Substantia nigra (tissue), 51 donors: ENCODE measurements at places on chromosomes 3 and 15.

GRCh38 chr3:120357807-120358206 lies 8.7 kb upstream of the LRRC58 start:
- no peak for DNase-seq

- DNase-seq: no peak
Observed at GRCh38 chr3:23767546-23767945, 38.2 kb upstream of the UBE2E1 start.

GRCh38 chr3:13684854-13685253 lies 135.9 kb downstream of the FBLN2 start:
- DNase-seq: no peak

DNA sequence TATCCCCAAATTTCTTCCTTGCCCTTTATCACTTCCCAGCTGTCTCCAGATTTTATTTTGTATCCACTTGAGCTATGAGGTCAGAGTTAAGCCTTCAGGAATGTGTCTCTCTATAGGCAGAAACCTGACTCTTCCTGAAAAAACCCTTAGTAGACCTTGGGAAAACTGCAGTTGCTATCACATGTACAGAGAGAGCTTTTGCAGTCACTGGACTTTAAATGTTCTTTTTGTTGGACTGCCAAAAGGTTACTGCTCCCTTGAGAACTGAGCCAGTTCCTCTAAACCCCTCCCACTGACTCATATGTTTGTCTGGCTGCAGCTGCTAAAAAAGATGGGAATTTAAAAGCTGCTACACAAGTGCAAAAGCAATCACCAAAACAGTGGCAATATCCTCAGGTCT lies 169.1 kb upstream of the CCDC54 start:
- DNase-seq: peak; percentile 18

- no peak for DNase-seq
Observed at GRCh38 chr15:73873889-73874511, 636 bp downstream of the TBC1D21 start.

DNA sequence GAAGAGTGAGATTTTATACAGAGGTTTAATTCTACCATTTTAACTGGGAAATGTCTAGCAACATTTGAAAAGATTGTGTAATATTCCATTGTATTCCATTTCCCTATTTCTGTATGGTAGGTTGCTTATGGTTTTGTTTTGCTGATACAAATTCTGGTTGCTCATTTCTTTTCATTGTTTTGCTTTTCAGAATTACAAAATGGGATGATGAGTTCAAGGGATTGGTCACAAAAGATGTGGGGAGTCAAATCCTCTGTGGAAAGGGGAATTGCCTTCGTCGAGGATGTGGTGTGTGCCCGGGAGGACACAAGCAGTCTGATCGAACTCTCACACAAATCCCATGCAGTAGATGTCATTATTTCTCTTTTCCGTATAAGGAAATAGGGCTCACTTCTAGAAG lies 18.3 kb downstream of the SLCO3A1 start:
- DNase-seq: no peak

DNA sequence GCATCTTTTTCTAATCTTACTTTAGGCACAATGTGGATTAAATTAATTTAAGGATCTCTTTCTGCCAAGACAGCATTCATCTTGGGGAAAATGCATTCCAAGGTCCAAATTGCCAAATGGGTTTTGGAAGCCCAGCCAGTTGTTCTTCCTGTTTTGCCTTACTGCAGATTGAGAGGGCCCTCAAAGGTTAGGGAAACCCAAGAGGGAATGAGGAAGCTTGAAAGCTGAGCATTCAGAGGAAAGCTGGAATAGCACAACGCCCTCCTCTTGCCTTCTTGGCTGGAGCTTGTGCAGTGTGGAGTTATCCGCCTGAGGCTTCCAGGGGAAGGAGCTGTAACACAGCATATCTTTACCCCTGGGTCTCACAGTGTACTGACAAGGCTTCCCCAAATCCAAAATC lies 18.2 kb upstream of the SACM1L start:
- DNase-seq: no peak

- DNase-seq: no peak
Observed at GRCh38 chr3:73009750-73010149, 13.1 kb downstream of the PPP4R2 start.

GRCh38 chr3:151395806-151396205 lies 11.3 kb upstream of the P2RY12 start:
- no peak for DNase-seq

DNA sequence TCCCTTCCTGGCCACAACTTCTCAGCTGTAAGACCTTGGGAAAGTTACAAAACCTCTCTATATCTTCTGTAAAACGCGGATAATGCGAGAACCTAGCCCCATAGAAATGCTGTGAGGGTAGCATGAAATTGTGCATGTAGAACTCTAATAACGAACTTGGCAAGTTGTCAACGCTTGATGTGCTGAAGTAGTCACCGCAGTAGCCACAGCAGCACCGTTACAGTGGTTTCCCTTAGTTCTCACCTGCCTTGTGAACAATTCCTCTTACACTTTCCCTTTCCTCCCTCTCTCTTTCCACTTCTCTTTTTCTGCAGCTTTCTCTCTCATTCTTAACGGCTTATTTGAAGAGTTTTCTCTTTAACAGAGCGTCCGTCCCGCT lies 447 bp upstream of the SHQ1 start:
- no peak for DNase-seq

- DNase-seq: no peak
Observed at GRCh38 chr3:155312781-155313180, 19.3 kb upstream of the STRIT1 start.

DNA sequence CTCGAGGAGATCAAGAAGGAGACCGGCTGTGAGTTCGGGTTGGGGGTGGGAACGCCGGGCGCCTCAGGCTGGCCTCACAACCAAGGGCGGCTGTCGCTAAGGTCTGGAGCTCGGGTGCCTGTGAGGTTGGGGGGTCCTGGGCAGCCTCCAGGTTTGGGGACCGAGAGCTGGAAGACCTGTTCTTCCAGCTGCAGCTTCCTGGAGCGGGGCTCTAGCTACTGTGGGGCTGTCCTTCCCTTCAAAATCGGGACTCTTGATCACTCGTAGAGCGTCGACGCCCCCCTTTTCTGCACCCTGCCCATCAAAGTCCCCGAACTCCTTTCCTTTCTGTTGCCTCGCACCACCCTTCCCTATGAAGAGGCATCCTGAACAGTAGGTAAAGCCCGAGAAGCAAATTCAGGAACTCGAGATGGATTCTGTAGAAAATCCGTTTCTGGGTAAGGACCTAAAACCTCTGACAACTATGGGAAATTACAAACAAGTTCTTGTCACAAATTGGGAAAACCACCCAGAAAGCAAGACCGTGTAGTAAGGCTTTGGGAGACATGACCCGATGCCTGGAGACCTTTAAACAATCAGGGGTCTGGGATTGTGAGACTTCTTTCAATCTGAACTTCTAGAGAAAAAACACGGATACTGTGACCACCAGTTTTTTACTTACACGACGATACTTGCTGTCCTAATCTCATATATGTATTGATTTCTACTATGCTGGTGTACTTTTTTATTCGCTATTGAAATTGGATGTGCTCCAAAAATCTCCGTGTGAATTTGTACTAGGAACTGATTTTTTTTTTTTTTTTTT lies 556 bp downstream of the CHP1 start:
- DNase-seq: no peak

DNA sequence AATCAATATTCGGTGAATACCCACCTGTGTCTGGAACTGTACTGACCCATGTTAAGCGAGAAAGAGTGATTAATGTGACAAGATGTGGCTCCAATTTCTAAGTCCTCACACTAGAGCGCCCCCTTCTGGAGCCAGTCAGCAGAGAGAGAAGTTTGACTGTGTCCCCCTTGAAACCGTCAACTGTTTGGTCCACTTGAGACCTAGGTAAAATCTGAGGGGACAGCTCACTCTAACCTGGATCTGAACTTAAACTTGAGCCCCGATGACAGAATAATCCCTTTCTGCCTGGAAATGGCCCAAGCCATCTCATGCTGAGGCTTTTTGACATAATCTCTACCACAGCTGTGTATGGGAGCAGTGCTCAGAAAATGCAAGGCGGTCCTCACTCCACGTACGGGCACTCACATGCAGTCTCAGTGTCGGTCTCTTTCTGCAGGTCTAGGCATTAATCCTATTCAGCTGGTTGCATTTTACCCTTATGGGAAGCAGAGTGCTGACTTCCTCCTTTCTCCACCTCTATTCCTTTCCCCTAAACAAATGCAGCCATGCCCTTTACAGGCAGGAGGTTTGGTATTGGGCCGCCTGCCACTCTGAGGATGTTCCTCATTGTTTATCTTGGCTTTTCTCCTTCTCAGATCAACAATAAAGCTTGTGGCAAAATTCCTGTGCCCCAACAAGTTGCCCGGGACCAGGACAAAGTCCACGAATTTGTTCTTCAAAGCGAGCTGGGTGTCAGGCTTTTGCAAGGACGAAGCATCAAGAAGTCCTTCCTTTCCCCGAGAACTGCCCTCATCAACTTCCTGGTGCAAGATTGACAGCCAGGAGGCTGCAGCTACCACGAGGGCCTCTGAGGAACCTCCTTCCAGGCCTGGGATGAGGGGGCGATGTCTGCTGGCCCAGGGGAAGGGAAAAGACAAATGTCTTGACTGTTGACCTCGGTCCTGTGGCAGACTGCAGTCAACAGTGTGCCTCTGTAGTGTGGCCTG lies 47.5 kb upstream of the LIMD1 start:
- DNase-seq: no peak

DNA sequence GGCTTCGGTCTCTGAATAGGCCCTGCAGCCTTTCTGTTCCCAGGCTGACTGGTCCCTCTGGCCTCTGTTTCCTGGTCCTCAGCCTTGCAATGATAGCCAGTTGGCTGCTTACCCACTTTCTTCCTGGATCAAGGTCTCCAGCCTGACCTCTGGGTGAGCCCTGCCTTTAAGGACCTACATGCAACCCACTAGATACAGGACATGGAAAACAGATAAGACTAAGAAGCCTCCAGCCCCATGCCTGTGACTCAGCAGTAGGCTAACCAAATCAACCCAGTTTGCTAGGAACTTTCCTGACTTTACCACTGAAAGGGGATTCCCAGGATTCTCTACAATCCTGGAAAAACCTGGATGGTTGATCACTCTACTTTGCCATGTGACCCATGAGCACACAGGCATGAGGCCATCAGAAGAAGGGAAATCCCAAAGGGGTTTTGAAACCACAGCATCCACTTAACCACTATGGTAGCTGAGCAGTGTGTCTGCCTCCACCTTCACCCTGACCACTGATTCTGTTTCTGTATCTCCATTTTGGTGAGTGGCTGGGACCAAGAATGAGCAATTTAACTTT lies 188.1 kb downstream of the CHST2 start:
- DNase-seq: no peak

DNA sequence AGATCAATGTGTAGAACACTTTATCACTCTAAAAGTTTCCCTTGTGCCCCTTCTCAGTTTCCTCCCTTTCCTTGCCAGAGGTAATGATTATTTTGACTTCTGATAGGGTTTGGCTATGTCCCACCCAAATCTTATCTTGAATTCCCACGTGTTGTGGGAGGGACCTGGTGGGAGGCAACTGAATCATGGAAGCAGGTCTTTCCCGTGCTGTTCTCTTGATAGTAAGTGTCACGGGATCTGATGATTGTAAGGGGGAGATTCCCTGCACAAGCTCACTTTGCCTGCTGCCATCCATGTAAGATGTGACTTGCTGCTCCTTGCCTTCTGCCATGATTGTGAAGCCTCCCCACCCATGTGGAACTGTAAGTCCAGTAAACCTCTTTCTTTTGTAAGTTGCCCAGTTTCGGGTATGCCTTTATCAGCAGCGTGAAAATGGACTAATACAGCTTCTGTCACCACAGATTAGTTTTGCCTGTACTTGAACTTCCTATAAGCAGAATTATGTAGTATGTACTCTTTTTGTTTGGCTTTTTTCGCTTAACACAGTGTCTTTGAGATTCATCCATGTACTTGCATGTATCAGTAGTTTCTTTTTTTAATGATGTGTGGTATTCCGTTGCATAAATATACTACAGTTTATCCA lies 7.2 kb downstream of the FEM1B start:
- no peak for DNase-seq

DNA sequence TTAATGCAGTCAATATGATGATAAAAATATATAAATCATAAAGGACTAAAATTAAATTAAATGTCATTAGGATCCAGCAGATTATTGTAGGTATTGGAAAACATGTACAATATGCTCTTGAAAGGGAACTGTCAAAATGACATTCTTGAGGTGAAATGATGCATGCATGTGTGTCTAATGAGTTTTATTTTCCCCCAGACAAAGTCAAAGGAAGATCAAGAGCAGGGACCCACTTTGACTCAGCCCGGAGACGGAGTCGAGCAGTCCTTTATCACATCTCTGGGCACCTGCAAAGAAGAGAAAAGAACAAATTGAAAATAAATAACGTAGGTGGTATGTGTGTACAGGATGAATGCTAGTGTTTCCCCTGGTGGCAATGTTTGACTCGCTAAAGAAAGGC lies 194.1 kb downstream of the KCNH8 start:
- no peak for DNase-seq

DNA sequence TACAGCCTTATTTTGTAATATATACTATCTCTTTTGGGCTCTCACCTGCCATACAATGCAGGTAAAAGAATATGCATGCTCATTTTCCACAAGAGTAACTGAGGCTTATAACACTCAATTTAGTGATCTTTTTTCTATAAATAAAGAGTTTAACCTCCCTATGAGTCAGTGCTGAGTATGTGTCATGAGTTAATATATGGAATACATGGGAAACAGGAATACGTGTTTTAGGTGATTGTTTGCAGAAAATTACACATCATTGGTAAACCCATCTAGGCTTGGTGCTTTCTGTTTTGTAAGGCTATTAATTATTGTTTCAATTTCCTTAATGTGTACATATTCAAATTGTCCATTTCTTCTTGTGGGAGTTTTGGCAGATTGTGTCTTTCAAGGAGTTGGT lies 411.3 kb downstream of the GRM7 start:
- DNase-seq: no peak

GRCh38 chr15:33724321-33725036 lies 243.8 kb upstream of the CHRM5 start:
- DNase-seq: no peak

GRCh38 chr3:83928391-83928790 lies 1030.4 kb upstream of the CADM2 start:
- DNase-seq: no peak

DNA sequence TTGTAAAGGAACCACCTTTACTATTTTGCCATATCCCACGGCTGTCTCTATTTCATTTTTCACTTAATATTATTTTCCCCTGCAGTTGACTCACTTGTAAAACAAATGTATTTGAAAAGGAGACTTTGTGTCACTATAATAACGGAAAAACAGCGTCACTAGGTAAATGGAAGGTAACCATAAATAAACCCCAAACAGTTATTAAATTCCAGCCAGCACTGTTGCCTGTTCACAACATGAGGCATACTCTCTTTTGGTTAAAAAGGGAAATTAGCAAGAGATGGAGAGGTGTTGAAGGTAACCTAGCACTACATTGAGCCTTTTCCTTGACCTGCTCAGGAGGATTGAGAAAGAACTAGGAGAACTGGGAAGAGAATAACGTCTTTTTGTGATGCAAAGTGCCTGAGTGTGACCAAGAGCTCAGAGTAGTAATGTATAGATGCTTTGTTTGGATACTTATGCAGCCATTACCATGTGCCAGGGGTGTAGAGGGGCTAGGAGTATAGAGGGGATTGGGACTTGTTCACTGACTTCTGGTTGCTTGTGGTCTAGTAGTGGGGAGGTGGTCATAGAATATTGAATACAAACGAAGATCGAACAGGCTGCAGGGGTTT lies 19.6 kb downstream of the FLNB start:
- DNase-seq: no peak

- DNase-seq: no peak
Observed at GRCh38 chr3:45968706-45969105, 25.4 kb downstream of the CXCR6 start.
